ENCODE measurements at places on chromosomes 12 and 14.

DNA sequence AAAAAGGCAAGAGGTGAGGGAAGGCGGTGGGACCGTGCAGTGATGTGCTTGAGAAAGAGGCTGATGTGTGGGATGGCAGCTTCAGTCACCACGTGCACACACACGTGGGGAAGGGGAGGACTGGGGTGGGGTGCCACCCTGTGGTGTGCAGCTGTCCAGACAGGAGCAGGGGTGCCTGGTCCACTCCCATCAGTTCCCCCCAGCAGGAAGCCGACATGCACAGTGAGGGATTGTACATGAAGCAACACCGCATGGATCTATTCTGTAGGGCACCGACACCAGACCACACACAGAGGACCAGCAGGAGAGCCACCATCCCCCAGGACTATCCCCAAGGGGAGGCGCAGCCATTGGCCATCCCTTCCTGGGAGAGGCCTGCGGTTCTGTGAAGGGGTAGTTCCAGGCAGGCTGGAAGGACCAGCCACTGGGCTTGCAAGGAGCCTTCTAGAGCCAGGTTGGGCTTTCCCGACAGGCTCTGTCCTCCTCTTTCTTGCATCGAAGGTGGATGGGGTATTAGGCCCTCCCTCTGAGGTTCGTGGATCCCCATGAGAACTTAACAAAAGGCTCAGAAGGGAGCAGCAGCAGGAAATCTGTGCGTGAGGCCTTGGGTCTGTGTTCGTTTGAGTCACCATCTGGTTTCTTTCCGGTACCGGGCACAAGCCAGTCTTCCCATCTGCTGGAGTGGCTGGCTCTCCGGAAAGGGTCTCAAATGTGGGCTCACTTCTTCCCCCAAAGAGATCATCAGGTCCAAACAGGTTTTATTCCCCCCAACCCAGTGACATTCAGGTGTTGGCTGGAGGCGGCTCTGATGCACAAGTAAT lies 59.8 kb downstream of the PLEKHG3 start:
- no peak for DNase-seq

DNA sequence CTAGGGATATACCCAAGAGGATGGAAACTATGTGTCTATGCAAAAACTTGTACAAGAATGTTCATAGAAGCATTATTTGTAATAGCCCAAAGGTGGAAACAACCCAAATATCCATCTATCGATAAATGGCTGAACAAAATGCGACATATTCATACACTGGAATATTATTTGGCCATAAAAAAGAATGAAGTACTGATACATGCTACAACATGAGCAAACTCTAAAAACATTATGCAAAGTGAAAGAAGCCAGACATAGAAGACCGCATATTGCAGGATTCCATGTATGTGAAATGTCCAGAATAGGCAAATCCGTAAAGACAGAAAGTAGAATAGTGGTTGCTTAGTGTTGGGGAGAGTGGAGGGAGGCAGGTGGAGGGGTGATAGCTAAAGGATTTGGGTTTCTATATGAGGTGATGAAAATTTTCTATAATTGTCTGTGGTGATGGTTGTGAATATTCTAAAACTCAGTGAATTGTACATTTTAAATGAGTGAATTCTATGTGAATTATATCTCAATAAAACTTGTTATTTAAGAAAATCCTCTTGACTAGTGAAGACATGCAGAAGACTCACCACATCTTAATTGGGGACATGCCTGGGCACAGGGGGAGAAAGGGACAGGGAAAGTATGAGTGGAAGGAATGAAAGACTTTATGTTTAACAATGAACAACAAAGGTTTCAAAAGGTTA lies 29.8 kb upstream of the SELPLG start:
- DNase-seq = no peak

DNA sequence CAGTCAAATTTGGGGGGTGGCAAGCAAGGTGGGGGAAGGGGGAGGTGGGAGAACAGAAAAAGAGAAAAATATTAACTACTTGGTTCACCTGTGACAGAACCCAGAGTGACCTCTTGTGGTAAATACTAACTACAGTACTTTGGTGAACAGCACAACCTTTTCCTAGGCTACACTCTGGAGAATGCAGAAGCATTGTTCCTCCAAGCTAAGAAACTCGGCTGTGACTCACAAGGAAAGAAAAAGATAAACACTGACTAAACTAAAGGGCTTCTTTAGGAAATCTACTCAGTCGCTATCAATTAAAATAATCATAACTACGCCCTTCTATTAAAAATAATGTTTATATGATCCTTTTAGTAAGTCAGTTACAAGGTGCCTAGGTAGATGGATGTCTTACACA lies 5.4 kb downstream of the KCNH5 start:
- no peak for DNase-seq

DNA sequence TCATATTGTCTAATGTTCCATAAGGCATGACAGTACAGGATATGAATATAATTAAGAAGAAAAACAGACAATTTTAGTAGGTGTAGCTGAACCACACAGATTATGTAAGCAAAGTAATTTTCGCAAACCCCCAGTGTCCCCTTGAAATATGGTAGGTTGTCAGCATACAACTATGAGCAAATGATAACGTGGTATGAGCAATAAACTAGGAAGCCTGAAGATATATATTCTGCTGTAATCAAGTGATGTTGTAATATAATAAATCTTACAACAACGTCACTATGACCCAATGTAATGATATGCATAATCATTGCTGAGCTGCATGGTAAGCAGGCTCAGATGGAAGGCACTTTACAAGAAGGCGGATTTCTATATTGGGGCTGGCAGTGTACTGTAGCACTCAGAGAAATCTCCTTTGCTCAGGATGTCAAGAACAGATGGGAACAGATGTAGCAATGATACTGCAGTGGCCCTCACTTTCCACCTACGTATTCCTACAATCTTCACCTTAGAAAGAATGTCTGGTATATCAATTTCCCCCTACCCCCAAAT lies 47.8 kb upstream of the MYF6 start:
- DNase-seq = no peak

GRCh38 chr12:65740506-65740872 lies 83.8 kb upstream of the HMGA2 start:
- DNase-seq = no peak

- DNase-seq = no peak
These were observed 561.0 kb upstream of the TBX3 start for GRCh38 chr12:115245020-115245419.

DNA sequence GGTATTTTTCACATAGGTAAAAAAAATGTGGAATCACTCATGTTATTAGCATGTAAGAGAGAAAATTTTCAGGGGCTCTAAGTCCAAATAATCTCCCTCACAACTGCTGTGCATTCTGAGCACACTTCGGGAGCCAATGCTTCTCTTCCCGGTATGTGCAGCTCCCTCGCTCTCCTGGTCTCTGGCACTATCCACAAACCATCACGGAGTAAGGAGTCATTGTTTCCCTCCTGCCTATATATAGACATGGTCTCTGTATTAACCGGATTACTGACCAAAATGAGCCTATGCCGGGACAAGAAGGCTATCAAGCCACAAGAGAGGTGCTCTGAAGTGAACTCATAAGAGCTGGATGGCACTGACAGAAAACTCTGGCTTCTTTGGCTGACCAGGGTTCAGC lies 13.4 kb downstream of the HECTD4 start:
- DNase-seq = no peak

GRCh38 chr14:100147181-100147631 lies 12.2 kb downstream of the DEGS2 start:
- peak; percentile 68 for DNase-seq

DNA sequence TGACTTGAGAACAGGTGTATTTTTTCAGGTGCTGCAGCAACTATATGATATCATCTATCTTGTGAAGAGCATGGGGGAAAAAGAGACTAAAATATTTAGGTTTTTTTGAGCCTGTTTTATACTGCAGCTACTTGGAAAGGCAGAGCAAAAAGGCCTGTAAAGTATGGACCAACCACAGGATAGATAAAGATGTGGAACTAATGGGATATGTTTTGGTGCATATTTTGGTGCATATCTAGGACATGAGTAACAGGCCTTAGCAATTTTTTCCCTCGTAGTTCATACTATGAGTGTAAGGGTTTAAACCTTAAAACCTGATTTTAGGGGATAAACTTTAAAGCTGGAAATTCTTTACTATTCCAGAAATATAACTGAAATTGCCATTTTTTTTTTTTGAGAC lies 6.0 kb upstream of the GTSF1 start:
- no peak for DNase-seq

GRCh38 chr12:15899282-15899870 lies 11.8 kb upstream of the DERA start:
- DNase-seq = peak; percentile 54

DNA sequence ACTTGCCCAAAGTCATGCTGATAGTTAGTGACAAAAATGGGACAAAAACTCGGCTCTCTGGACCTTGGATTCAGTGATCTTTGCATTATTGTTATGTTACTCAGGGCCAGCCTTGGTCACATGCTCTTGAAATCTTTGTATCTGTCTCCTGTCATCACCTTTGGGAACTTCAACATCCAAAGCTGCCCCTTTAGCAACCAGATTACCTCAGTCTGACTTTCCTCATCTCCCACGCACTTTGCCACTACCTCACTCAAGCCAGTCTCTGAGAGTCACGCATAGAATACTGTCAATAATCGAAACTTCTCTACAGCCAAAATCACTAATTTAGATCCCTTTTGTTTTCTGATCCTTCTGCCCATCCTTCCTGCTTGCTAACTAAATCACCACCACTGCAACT lies 90.8 kb upstream of the DAAM1 start:
- no peak for DNase-seq

DNA sequence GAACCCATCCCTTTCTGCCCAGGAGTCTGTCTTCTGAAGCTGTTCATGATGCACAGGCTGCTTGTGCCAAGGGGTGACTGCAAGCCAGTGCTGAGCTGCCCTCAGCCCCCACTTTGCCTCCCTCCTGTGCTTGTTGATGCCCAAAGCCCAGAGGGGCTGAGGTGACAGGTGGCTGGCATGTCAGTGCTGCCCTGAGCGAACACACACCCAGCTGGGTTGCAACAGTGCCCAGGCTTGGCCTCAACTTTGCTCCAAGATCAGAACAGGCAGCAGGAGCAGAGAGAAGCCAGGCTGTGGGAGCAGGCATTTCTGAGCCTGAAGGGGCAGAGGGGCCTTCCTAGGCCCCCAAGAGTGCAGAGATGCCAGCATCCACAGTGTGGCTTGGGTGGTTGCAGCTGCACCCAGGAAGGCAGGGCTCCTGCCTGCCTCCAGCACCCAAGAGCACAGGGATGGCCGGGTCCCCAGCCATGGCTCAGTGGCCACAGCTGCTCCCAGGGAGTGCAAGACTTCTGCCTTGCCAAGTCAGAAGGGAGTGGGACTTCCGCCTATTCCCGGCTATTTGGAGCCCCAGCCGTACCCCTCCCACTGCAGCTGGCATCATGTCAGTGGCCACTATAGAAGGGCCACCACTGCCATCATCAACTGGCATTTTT lies 83.1 kb downstream of the SLC16A7 start:
- no peak for DNase-seq

GRCh38 chr14:91246051-91246852 lies 1.7 kb upstream of the GPR68 start:
- peak; percentile 87 for DNase-seq

DNA sequence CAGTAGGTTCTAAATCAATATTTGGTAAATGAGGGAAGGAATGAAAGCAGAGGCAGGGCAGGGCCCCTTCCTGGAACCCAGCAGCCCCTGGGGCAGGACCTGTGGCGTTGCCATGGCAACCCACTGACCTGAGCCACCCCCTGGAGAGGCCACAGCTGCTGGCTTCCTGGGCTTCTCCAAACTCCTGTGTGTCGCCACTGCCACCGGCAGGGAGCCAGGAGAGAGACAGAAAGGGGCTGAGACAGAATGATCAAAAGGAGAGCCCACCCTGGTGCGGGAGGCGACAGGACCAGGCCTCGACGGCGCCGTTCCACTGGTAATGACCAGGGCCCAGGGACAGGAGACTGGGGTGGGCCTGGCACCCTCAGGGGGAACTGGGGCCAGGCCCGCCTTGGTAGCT lies 18.2 kb downstream of the RFX4 start:
- DNase-seq = no peak

Data from CD4-positive, alpha-beta T cell treated with Interleukin-12 subunit alpha and Interleukin-12 subunit beta, for 1 hour (primary cell).